ENCODE measurements at places on chromosomes 6 and 20.

DNA sequence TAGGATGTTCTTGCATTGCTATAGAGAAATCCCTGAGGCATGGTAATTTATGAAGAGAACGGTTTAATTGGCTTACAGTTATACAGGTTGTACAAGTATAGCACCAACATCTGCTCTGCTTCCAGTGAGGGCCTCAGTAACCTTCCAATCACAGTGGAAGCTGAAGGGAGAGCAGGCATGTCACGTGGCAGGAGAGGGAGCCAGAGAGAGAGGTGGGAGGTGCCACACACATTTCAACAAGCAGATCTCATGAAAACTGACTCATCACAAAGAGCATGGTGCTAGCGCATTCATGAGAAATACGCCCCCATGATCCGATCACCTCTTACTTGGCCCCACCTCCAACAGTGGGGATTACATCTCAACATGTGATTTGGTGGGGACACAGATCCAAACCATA lies 871.2 kb downstream of the TFAP2A start:
- no peak for DNase-seq

- DNase-seq, result no peak
Observed at GRCh38 chr6:75337835-75338580, 53.4 kb upstream of the TMEM30A start.

DNA sequence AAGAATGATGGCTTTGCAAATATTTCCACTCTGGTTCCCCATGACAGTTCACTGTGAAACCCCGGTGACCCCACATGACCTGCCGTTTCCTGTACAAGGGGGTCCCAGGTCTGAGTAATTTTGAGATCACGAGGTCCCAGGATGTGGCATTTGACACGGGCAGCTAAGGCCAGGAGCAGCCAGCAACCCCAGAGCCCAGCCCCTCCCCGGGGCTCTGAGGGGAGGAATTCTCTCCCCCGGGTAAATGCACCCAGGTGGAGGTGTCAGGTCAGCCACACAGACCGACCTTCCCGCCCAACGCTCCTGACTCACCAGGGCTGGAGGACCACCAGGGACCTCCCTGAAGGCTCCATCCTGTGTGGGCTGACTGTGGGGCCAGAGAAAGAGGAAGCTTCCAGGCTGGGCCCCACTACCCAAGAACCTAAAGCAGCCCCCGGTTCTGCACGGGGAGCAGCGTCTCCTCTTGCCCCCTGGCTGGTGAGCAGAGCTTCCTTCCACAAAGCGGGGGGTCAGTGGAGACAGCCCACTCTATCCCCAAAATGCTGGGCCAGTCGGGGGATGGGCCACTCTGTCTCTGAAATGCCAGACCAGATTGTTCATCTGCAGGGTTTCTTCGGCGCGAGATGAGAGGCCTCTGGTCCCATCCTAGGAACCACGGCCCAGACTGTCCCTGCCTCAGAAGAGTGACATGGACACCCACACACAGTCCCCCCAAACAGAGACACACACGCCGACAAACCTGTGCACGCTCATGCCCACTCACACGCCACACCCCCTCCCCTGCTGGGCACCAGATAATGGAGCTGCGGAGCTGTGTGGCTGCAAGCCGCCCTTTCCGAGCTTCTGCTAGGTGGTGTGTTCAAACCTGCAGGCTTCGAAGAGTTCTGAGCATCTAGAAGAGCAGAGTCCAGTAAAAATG lies 23.4 kb upstream of the SLCO4A1 start:
- no peak for DNase-seq

DNA sequence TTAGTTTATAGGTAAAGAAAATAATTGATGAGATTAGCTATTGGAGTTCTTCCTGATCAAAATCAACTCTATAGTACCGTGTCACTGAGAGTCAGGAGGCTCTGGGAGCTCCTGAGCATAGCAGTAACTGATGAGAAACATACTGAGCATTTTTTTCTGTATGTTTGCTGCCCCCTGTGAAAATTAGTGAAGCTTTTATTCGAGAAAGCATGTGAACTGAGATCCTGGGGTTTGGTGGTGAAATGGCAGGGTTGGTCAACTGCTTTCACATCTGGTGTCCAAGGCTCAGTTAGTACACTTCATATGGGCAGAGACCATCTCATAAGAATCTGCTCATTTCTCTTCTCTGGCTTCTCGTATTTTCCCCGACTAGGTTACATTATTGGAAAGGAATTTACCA lies 4.1 kb upstream of the ABT1 start:
- no peak for DNase-seq

GRCh38 chr6:15254070-15254975 lies 8.5 kb downstream of the JARID2 start:
- DNase-seq, result no peak

DNA sequence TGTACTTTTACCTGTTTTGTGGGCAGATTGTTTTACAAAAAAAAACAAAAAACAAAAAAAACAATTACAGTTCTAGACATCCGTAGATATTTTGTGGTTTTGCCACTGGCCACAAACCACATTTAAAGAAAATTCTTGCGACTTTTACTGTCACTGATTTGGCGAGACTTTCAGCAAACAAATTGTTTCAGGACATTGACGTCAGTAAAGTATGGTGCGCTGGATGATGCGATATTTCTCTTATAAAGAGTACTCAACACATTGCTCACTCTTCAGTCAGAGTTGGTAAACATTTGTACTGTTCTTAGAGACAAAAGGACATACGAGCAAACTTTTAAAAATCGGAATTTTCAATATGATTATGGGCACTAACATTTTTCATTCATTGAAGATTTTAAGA lies 229.8 kb downstream of the HAO1 start:
- no peak for DNase-seq

GRCh38 chr20:59958123-59958522 lies at the start of gene CDH26:
Gene CDH26 (plus strand): TSS chr20:59958423. CDS start chr20:59958727, 304 bp downstream.
- DNase-seq, result no peak

DNA sequence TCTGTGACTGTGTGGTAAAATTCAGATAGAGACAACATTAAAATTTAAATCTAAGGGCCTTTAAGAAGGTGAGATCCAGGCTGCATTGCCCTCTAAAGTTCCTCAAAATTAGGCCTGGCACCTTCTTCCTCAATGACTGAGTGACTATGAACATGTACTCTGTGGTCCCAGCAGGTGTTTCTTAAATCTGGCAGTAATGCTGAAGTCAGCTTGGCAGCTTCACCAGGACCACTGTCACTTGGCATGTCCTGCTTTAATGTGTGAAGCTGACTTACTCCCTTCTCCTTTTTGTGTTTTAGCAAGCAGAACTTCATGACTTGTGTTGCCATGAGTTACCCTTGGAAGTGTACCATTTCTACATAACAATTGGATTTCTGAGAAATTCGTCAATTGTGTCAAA lies 141.7 kb downstream of the NKAIN2 start:
- DNase-seq, result peak; percentile 60

GRCh38 chr6:123430970-123431369 lies 205.8 kb downstream of the TRDN start:
- DNase-seq, result no peak

DNA sequence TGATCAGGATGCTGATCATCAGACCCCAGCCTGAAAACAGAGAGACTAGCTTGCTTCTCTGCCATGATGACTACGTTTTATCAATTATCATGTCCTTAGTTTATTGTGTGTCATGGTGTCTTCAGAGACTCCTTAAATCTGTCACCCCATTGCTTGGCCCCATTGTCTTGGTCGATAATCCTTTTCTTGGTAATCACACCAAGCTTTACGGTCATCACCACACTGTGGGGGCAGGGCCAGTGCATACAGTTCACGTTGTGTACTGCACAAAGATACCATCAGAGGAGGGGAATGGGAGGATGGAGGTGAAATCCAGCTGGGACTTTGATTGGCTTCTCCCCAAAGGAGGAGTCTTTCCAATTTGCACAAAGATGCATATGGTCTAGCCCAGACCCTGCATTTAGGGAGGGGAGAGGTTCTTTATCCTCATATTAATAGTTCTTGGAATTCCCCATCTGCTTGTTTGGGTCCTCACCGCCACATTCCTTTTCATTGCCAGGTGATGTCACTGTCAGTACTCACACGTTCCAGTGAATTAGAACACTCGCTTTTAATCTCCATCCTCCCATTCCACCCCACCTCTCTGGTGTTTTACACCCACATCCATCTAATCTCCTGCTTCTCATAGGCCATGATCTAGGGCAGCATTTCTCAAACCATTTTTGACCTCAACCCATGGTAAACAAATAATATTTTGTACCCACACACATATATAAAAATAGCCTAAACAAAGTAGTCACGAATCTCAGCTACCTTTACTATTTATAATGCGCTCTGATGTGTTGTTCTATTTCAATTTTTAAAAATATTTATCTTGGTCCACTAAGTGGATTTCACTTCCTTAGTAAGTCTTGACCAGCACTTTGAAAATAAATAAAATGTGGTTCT lies 5.7 kb downstream of the ETV7 start:
- no peak for DNase-seq

DNA sequence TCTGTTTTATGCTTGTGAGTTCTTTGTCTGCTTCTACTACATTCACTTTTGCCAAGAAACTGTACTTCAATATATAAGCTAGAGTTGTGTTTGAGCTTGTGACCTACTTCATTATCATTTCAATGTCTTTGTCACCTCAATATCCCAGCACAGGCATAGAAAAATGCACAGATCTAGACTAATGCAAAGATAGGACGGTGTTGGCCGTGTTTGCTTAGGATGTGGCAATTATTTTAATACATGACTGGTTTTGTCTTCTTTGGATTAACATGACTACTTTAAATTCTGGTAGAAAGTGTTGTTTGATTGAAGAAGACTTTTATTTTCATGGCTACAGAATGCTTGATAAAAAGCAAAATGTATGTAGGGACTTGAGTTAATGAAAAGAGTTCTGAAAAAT lies 1075.0 kb upstream of the GJE1 start:
- DNase-seq, result no peak

GRCh38 chr6:30890646-30891449 lies 6.5 kb downstream of the DDR1 start:
- no peak for DNase-seq

GRCh38 chr20:57790176-57790575 lies 80.4 kb upstream of the PMEPA1 start:
- no peak for DNase-seq

- DNase-seq, result peak; percentile 49
Observed at GRCh38 chr6:88870717-88871330, 92.6 kb downstream of the RNGTT start.
